ENCODE measurements at places on chromosomes 1 and 21.

DNA sequence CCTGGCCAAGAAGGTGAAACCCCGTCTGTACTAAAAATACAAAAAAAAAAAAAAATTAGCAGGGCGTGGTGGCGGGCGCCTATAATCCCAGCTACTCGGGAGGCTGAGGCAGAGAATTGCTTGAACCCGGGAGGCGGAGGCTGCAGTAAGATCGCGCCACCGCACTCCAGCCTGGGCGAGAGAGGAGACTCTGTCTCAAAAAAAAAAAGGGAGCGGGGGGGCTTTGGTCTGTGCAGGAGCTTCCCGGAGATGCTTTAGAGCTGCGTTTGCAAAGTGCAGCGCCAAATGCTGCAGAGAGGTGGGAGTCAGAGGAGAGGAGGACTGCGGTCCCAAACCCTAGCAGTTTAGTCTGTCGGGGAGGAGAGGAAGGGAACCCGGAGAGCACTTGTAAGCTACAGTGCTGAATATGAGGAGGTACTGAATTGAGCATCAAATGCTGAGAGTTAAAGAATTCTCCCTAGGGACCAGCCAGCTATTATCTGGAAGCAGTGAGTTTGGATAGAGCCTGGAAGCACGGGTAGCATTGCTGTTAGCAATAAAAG is 569 bp downstream of the FALEC start:
- no peak for DNase-seq

DNA sequence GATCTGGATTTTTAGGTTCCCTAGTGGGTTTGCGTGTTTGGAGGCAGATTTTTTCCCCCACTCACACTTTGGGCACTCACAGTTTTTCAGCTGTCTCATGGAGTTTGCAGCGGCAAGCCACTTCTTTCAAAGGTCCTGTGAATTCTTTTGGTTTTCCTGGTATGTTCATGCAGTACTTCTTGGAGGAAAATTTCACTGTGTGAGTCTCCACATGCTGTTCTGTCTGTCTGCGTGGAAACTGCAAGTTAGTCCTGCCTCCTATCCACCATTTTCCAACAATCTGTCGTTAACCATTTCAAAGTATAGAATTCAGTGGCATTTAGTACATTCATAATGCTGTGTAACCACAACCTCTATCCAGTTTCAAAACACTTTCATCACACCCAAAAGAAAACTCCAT is 793 bp upstream of the FMO1 start:
- DNase-seq: no peak

DNA sequence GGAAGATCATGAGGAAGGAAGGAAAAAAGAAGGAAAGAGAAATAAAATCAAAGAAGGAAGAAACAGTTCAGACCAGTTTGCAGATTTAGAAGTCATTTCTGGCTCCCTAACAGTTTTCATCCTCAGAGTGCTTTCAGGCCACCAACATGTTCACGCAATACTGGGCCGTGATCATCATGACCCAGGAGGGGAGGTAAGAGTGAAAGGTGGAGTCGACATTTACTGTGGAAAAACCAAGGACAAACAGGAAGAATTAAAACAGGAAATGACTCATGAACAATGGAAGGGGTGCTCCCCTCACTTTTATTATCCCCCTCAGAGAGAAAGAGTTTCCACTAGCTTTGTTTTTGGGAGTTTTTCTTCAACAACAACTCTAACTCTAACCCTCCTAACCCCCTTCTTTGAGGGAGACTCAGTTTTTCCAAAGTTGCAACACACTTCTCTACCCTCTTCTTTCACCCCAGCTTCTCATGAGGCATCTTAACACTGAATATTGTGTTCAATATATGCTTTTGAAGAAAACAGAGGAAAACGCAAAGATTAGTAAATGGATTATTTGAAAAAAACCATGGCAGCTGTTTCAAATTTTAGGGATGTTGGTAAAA is 60.4 kb downstream of the VANGL2 start:
- no peak for DNase-seq

GRCh38 chr1:56502700-56503245 is 76.6 kb downstream of the PLPP3 start:
- DNase-seq: peak; percentile 83

DNA sequence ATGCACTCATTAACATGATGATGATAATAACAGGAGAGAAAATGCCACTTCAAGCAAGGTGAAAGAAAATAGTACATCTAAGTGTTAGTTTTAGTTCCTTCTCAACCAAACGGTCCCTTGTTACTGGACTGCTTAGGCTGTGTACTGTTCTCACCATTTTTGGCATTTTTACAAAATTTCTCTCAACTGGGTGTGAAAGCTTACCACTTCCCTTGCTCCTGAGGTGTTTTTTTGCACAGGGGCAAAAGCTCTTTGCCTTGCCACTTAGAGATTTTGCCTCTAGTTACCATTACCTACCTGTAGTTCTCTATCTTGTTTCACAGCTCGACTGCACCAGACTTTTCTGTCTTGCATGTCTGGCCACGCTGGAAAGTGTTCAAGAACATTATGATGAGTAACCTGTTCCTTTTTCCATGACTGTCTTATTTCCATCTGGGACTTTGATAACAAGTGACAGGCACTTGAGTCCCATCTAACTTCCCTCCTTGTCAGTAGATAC is 10.7 kb downstream of the NEK7 start:
- DNase-seq: no peak

GRCh38 chr1:157040802-157041201 is 4.7 kb downstream of the ARHGEF11 start:
- DNase-seq: peak; percentile 70

- peak; percentile 97 for DNase-seq
These were observed 5.1 kb downstream of the ZC3H12A start for GRCh38 chr1:37479255-37480124.

GRCh38 chr1:153358691-153358975 is 979 bp downstream of the S100A9 start:
- no peak for DNase-seq

GRCh38 chr1:86849756-86850155 is 64.2 kb downstream of the SELENOF start:
- no peak for DNase-seq

DNA sequence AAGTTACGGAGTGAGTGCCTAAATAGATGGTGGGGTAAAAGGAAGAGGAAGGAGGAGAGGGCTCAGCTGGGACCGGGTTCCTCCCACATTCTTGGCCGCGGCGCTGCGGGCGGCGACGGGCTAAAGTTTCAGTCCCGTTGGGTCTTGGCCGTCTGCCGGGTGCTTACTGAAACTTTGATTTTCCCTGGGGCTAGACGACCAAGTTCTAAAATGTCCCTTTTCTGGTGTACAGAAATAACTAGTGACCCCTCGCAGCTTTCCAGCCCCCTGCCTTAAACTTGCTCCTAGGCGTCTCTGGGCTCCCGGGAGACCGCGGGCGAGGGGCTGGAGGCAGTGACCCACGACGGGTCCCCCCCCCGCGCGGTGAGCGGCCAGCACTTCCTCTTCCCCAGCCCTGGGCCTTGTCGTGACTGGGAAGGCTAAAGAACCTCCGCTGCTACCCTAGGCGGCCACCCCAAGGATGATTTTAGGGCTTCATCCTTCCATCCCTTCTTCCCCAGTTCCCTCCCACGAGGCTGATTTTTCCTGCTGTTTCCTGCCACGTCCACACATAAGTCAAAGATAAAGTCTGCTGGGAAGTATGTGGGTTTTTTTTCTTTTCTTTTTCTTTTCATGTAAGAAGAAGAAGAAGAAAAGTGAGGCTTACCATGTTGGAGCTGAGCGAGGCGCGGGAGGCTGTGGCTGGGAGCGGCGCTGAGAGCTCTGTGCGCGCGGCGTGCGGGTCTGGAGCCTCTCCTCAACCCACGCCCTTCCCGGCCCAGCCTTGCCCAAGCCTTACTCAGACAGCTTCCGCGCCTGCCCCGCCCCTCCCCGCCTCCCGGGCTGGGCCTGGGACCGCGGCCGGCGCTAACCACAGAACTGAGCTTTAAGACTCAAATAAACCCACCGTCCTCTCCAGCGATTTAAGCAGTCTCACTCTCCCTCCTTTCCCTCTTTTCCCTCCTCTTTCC is at the start of gene S100A11:
Gene S100A11, minus strand, starts transcription at position 738 of the 950 bp plus-strand sequence. Its CDS starts 89 bp downstream, at position 649.
- DNase-seq: peak; percentile 97

- DNase-seq: peak; percentile 95
These were observed 59.8 kb downstream of the ITGB3BP start for GRCh38 chr1:63463248-63463647.

GRCh38 chr1:237219751-237220642 is 178.0 kb downstream of the RYR2 start:
- no peak for DNase-seq

DNA sequence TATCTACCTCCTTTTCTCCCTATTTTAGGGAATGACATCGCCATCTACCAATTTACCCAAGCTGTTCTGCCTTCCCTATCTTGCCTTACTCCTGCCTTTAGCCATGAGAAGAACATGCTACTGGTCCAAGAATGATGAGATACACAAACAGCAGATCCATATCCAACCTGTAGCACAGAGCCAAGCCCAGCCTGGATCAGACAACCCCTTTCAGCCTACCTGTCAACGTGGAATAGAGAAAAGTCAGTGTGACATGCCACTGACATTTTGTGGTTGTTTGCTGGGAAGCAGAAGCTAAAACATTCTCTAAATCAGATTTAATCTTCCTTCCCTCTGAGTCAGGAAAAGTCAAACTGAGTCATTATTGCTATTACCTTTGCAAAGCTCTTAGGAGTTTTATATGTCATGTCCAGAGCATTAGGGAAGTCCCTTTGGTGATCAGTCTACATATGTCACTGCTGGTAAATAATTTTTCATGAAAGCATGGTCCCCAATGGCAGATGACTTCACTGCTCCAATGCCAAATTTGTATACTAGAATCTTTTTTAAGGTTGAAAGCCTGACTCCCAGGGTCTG is 143.1 kb downstream of the TPR start:
- no peak for DNase-seq

DNA sequence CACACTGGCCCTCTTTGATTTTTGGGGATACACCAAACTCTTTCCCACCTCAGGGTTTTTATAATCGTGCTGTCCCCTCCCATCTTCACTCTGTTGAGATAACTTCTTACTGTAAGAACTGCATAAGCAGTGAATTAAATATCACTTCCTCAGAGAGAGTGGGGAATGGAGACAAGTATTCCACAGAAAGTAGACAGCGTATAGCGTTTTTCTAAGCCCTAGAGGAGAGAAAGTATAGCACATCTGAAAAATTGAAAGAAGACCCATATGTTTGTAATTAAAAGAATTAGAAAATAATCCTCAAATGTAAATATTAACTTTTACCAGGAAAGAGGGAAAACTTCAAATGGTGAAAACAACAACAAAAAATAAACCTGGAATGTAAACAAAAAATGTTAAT is 67.3 kb downstream of the GPR161 start:
- DNase-seq: no peak

DNA sequence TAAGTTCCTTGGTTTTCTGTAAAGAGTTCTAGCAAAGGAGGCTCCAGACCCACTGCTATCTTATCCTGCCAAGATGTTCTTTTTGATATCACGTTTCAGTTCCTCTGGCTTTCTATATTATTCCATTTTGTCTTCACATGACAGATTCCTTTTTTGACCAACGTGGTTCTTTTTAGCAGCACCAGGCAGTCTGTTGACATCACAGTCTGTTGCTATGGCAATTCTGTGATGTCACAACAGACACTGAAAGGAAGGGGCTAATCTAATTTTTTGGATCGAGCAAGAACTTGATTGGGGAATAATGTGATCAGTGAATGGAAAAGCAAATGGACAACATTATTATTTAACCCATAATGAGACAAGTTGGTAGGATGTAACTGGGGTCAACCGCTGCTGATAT is 64.5 kb upstream of the GOLT1A start:
- no peak for DNase-seq

DNA sequence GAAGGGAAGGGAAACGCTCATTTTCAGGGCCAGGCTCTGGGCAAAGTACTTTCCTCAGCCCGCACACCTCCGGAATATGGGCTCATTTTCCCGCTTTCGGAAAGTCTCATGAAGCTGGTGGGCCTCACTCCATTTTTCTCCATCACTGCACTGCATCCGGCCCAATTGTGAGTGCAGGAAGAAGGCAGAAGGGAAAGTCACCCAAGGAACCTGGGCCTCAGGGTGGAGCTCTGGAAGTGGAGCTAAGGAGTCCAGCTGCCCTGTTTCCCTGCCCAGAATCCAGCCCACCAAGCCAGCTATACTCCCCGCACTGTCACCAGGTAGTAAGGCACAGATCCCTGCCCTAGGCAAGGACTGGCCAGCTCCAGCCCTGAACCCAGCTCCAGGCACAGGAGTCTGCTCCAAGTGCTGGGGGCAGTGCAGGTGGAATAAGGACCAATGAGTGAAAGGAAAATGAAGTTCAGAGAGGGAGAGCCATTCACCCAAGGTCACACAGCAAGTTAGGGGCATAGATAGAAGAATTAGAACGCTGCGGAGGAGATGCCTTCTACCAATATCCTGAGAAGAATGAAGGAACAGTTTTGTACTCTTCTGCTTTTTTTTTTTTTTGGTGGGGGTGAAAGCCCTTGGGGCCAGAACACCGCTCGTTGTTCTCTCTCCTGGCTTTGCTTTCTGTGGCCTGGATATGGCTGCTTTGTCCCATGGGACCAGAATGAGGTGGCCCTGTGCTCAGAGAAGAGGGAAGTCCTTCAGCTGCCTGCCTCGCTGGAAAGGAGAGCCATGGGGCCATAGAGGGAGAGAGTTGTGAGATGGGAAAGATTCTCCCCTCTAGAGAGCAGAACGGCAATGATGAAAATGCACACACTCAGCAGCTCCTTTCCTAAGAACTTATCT is 10.0 kb downstream of the LRP8 start:
- no peak for DNase-seq

DNA sequence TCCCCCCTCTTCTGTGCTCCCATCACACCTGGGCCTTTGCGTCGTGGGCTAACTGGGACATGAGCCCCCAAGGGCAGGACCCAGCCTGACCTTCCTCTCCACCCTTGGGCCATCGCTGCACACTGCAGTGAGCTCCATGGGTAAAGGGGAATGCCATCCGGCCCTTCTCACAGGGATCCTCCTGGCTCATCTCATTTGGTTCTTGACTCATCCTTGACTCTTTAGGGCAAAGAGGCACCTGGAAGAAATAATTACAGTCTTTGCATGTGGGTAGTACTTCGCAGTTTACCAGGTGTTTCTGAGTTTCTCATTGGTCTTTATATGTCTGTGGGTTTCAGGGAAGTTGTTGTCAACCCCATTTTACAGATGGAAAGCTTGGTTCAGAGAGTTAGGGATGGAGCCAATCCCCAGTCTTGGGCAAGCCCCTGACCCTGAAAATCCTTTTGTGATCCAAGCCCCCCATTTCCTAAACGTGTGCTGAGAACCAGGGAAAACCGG is 59.3 kb upstream of the ID3 start:
- DNase-seq: no peak

GRCh38 chr1:58104960-58105359 is 441.6 kb downstream of the OMA1 start:
- peak; percentile 3 for DNase-seq

DNA sequence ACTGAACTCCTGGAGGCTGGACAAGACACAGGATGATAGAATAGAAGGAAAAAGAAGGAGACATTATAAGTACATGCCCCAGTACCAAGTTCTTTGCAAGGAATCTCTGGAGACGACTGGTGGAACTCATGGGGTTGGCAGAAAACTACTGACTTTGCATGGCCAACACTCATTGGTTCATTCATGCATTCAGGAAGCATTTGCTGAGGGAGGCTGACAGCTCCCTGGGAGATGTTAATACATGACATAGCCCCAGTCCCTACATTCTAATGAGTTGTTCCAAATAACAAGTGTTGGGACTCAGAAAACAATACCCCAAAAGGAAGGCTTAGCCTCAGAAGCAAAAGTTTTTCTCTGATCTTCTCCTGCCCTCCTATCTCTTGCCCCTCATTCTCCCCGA is 172.8 kb upstream of the IRF2BP2 start:
- DNase-seq: no peak

Measured in inflammatory macrophage (primary cell).